Activated effector memory CD4-positive, alpha-beta T cell treated with anti-CD3 and anti-CD28 coated beads, Interleukin-2, amount 50 U/mL, for 16 hours (primary cell): ENCODE measurements at places on chromosomes 5 and 9.

GRCh38 chr9:37668116-37668601 lies 17.4 kb downstream of the FRMPD1 start:
- no peak for DNase-seq

DNA sequence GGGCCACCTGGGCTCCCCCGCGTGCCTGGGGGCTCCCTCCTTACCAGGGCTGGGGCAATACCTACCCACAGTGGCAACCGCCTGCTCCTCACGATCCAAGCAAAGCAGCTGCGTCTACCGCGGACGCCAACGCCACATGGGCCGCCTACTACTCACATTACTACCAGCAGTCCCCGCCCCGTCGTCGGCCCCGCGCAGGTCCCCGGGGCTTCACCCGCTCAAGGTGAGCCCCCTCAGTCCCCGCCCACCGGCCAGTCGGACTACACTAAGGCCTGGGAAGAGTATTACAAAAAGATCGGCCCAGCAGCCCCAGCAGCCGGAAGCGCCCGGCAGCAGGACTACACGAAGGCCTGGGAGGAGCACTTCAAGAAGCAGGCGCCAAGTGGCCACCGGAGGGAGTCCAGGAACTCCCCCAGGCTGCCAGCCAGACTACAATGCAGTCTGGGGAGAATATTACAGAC lies 106.0 kb upstream of the MTAP start:
- DNase-seq: no peak

DNA sequence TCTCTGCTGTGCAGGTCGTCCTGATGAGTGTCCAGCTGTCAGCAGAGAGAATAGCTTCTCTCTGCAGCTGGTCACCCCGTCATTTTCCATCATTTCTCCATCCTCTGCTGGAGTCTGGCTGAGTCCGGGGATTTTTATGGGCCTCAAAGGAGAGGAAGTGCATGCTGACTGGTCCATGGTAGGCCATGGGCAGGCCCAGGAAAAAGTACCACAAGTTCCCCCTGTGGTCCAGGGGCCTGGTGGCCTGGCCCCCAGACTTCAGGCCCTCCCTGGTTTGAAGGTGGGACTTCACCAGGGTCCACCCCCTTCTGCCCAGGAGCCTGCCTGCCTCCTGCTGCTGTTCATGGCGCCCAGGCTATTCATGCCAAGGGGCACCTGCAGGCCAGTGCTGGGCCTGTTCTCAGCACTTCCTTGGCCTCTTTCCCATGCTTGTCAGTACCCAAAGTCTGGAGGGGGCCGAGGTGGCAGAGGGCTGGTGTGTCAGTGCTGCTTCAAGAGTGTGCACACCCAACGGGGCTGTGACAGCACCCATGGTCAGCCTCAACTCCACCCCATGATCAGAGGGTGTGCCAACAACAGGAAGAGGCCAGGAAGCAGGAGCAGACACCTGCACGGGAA lies 7.3 kb upstream of the MTMR12 start:
- no peak for DNase-seq

- no peak for DNase-seq
These were observed 174.1 kb downstream of the KDM4C start for GRCh38 chr9:6931913-6932312.

DNA sequence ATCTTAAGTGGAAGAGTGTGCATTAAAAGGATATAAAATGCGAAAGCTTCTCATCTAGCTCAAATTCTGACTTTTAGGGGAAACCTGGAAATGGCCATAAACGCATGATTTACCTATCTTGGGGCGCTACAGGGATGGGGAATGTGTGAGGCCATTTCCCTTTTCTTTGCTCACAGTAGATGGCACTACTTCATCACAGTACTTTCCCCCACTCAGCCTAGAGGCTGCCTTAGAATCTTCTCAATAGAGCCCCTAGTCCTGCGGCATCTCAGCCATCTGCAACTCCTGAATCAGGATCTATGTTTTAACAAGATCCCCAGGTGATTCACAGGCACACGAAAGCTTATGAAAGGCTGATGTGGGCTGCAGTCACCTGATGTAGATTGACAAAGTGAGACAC lies 110.8 kb downstream of the LHFPL2 start:
- DNase-seq: no peak

GRCh38 chr9:23590276-23591000 lies 235.6 kb downstream of the ELAVL2 start:
- DNase-seq: no peak

DNA sequence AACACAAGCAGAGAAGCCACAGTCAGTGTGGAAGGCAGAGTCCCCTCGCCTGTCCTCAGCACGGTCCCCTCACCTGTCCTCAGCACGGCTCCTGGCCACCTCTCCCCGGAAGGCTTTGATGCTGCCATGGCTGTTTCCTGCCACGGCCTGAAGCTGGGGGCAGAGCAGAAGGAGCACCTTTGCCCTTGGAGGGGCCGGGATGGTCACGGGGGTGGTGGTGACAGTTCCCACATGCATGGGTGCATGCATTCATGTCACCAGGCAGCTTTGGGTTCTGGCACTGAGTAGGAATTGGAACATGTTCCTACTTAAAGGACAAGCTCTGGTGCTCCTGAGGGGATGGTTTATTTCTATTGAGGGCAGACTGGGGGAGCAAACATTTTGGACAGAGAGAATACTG lies 57.8 kb upstream of the PHYKPL start:
- no peak for DNase-seq

DNA sequence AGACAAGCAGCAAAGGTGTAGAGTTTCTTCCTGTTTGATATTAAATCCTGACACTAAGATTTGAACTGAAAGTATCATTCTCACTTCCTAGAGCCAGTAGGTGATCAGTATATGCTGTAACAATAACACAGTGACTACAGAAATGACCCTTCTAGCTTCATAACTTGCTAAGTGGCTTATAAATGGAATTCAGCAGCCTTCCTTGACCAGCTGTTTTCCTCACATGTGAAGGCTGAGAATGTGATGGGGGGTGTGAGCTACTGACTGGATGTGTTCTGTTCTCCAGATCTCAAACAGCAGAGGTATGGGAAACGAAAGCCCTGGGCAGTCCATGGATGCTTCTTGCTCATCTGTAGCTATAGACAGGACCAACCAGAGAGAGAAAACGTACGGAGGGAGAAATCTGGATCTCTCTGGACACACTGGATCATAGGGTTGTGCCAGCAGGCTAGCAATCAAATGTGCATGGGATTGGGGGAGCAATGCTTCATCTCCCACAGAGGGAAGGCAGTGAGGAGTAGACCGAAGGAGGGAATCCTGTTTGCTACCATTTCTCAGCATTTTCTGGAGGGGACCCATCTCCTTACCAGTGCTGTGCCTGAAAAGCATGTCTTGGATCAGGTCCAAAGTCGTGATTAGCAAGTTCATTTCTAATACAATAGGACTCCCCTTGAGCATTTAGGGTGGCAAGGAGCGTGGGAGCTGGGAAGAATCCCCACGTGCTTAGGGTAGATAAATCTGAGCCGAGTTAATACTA lies 39.4 kb downstream of the TNFAIP8 start:
- no peak for DNase-seq

DNA sequence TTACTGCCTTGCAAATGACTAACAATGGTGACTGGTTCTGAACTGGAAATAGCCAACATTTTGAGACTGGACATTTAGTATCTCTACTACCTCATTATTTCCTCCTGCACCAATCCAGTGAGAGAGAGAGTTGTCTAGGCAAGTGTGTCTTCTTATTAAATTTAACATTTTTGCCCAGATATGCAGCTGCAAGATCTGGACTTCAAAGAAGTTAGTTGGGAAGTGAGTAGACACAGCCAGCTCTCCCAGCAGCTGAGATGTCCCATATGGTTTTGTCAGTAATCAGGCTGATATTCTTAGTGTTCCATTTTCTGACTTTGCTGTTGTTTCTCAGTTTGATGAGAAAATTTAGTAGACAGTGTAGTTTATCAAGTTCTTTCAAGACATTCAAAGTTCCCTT lies 1778.8 kb upstream of the CDH6 start:
- DNase-seq: no peak

- no peak for DNase-seq
These were observed 66.7 kb upstream of the ADRA1B start for GRCh38 chr5:159849437-159850083.

- no peak for DNase-seq
These were observed 192.4 kb downstream of the ADAMTSL1 start for GRCh38 chr9:18666348-18666747.

DNA sequence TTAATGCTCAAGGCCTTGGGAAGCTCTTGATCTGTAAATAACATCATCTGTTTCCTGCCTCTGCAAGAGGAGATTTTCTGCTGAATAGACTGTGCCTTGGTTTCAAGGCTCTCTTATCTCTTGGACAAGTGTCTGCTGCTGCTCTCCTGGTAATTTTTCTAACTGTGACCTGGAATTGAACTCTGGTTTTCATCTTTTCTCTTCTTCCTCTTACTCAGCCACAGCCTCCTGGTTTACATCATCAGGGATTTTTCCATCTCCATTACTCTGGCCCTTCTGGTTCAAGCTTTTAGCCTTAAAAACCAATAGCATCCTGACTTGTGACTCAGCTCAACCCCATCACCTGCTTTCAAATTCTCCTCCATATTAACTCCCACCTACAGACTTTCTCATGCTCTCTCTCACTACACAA lies 49.6 kb upstream of the ITGA1 start:
- no peak for DNase-seq

GRCh38 chr9:81480828-81481604 lies 208.3 kb downstream of the TLE1 start:
- DNase-seq: no peak

- DNase-seq: no peak
These were observed 215.7 kb upstream of the TBC1D2 start for GRCh38 chr9:98471185-98471584.

DNA sequence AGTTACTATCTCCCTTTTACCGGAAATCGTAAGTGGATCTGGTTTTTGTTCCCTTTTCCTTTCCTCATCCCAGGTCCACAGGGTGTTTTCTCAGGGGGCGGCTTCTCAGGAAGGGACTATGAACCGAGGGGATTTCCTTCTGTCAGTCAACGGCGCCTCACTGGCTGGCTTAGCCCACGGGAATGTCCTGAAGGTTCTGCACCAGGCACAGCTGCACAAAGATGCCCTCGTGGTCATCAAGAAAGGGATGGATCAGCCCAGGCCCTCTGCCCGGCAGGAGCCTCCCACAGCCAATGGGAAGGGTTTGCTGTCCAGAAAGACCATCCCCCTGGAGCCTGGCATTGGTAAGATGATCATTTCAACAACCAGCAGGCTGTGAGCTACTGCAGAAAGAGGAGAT lies 75.8 kb downstream of the GOLPH3 start:
- DNase-seq: no peak

- no peak for DNase-seq
These were observed 28.8 kb upstream of the PCDHB1 start for GRCh38 chr5:141022384-141022783.

DNA sequence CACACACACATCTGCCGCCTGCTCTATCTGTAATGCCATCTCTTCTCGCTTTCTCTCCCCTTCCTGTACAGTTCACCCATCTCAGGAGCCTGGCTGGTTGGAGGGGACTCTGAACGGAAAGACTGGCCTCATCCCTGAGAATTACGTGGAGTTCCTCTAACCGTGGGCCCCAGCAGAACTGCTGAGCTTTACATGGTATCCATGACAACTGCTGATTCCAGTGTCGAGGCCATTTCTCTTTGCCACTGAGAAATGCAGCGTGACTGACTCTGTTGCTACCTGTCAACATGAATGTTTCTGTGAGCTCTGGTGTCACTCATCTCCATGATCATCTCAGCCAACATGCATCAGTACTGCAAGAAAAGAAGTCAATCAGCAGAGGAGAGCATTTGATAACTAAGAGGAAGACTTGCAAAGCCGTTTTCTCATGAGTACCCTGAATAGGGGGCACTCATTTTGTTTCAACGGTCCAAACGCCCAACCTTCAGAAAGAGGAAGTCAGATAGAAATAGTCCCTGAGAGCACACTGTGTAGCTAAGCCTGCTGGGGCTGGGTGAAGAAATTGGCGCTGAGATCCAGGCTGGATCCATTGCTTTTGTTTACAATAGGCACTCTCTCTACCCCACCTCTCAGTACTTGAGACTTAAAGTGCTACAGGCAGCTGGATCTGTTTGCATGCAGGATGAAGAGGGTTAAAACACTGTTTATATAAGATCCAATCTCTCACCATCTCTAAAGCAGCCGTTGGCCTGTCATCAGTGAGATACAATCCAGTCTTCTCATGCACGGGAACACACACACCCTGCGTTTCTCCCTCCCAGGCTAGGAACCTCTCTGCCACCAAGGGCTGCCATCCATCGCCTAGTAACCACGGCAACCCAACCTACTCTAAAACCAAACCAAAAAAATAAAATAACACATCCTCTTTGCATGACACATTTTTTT lies 180.9 kb downstream of the NR3C1 start:
- peak; percentile 79 for DNase-seq

DNA sequence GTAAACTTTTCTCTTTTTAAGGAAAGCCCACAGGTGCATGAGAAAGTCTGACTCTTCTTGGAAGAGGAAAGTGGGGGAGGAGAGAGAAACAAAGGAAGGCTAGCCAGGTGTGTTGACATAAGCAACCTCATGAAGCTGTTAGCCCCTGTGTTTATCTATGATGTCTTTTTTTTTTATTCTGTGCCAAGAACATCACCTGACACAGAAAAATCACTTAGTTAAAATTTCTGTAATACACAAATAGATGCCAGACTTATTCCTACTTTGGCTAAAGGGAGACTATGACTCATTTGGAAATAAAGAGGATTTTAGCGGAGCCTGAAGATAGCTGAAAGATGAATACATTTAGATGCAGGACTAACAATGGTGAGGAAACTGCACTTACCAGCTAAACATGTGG lies 58.3 kb downstream of the BAAT start:
- DNase-seq: no peak

DNA sequence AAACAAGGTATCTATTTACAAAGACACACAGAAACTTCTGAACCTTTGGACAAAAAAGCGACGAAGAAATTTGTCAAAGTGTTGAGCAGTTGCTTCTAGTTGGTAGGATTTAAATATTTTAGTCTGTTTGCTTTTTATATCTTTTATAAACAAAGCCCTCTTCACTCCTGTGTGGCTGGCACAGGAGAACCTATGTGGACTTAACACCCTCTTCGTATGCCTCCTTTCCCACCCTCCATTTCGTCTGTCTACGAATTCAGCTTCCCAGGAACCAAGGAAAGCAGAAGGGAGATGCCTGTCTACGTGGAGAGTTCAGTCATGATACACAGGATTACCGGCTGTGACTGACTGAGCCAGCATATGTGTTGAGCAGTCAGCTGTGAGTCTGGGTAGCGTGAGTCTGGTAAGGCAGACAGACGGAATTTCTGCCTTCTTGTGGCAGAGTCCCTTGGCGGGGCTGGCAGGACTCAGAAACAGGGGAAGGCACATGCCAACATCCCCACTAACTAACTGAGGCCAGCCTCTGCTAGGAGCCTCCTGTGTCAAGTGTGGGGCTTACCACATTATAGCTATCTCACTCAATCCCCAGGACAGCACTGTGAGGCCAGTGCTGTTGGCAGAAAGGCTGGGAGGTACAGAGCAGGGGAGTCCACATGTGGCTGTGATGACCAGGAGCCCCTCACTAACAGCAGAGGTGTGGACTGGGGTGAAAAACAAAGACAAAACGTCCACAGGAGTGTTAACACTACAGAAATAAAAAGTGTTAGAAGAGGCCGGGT lies 13.9 kb upstream of the ZFP62 start:
- DNase-seq: no peak

DNA sequence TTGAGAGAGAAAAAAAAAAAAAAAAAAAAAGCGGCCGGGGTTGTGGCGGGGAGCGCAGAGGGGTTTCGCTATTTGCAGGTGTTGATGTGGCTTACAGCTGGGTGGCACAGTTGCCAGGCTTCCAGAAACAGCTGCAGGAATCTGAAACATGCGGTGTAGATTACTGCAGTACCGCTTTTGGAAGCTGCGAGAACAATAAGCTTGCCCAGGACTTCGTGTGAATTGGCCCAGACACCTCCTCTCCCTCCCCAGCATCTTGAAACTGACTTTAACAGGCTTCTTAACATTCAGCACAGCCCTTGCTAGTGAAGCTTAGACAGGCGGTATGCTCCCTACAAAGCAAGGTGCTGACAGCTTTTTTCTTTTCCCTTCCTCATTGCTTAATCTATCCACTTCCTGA lies 104.0 kb downstream of the ATP10B start:
- DNase-seq: no peak
